Stimulated activated CD4-positive, alpha-beta T cell treated with anti-CD3 and anti-CD28 coated beads, Interleukin-1b, Interleukin-23, amount 100 ng/mL, for 1 hour (primary cell): ENCODE measurements at places on chromosomes 6 and 20.
A peak's percentile ranks its signal among the peaks of the same experiment; 100 is the strongest.

GRCh38 chr6:31035862-31036497 is 25.7 kb downstream of the MUC22 start:
- no peak for DNase-seq

DNA sequence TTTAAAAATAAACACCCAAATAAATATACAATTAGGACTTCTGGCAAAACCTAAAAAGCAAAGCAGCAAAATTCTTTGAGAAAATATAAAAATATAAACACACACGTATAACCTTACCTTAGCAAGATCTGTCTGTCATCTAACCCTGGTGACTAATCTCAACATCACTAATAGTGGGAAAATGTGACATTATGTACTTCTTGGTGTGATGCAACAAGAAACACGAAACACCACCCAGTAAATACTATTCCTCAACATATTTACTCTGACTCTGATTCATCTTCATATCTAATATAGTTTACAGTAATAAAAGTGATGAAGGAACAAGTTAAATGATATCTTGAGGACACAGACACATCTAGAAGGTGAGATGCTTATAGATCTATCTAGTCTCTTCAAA is 332.6 kb upstream of the MANEA start:
- no peak for DNase-seq

DNA sequence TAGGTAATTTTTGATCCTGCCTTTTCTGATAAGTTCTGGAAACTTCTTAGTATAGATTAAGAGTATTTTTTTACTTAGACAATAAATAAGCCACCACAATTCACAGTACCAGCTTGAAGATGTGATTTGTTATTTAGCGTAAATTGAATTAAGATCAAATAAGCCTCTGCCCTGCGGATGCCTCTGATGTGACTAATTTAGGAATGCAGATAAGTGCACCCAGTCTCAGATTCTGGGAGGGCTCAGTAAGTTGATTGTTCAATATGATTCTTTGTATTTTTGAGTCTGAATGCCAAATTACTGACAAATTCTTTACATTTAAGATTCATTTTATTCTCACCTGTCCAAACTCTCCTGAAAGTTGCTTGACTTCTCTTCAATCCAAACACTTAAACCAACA is 147.5 kb downstream of the THBS2 start:
- no peak for DNase-seq

DNA sequence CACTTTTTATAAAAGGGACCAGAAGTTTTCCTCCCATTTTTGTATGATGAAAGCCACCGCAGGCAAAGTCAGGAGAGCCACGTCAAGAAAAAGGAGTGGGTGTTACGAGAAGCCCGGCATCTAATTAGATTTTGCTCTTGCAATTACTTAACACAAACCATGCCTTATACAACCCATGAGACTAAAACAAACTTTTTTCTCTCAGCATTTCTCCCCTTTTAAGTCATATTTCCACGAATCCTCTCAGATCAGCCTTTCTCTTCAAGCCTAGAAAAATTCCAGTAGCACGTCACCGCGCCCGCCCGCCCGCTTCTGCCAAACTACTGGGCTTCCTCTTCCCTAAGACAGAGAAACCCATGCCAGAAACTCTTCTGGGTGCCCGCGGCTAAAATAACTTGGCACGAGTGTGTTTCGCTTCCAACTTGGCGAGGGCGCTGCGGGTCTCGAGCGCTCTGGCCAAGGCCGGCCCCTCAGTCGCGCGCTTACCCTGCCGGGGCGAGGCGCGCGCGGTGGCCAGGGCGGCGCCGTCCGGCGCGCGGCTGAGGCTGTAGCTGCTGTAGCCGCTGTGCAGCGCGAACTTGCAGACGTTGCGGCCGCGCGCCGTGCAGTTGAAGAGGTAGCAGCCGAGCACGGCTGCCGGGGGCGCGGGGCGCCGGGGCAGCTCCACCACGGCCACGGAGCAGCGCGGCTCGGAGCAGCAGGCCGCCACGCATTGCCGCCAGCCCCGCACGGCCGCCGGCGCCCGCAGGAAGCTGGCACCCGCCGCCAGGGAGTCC is 1.0 kb downstream of the LRP11 start:
- no peak for DNase-seq

DNA sequence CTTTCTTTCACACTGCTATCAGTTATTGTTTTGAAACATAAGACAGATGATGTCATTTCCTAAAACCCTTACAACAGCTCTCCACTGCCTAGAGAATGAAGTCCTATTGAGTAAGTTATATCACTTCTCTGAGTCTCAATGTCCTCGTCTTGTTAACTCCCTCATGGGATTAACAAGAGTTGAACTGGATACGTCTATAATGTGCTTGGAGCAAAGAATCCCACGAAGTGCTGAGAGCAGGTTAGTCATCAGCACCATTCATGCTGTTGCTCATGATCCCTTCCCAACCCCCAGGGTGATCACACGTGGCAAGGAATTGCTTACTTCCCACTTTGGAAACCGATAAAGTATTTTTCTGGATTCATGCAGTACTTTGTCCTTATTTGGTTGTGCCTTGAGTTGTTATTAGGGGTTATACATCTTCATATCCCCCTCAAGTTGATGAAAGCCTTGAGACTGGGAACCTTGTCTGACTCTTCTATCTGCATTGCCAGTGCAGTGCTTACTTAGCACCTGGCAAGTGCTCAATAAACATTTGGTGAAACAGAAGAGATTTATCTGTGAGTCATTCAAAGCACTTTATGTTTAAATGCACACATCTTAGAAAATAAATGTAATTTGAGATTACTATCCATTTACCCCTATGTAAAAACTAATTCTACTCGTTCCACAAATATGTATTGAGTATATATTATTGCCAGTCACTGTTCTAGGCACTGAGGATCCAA is 487.5 kb downstream of the EPM2A start:
- DNase-seq: no peak

DNA sequence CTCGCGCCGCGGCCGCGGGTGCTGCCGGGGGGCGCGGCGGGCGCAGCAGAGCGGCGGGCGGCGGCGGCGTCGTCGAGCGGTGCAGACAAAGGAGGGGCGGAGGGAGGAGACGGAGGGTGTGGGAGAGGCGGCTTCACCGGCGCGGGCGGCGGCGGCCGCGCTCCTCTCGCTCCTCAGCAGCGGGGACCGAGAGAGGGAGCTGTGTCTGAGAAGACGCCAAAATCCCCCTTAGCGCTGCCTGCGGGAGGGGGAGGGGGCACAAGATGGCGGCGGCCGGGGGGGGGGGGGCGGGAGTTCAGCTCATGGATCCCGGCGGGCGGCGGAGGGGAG is 296 bp downstream of the ADNP start:
- DNase-seq: no peak

DNA sequence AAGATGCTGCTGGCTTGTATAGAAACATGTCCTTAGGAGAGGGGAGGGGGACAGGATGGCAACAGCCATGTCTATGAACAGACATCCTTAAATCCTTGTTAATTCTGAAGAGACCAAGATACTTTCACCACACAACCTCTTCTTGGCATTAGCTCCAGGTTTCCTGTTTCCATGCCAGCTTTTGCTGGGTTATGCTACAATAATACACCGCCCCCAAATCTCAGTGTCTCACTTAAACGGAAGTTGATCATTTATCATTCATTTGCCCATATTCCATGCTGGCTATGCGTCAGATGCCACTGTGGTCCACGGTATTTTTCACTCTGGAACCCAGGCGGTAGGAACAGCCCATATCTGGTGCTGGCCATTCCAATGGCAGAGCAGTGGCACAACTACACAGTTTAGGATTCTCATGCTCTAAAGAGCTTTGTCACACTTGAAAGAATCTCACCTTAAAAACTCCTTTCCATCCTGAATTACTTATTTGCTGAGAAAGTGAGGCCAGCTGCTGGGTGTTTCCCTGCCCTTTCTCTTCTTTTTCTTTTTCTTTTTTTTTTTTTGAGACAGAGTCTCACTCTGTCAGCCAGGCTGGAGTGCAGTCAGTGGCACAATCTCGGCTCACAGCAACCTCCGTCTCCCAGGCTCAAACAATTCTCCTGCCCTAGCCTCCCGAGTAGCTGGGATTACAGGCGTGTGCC is 3.7 kb upstream of the RNASET2 start:
- DNase-seq: no peak

DNA sequence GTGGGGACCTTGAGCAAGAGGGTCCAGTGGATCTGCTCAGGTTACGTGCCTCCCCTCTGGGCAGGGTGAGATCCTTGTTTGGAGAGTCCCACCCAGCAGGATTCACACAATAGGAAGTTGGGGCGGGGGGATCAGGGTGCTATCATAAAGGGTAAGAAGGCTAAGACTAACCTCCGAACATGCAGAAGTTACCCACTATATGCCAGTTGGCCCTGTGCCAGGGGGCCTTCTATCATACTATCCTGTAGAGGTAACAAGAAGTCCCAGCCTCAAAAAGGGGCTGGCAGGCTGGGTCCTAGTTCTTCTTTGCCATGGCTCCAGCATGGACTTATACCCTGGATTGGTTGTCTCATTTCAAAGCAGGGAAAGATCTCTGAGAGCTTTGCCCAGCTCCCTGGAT is 94.1 kb downstream of the CDH26 start:
- DNase-seq: no peak

GRCh38 chr6:30626484-30627366 is at the start of gene ATAT1:
Gene ATAT1 (plus strand): TSS chr6:30626874.
- DNase-seq: peak; percentile 68

DNA sequence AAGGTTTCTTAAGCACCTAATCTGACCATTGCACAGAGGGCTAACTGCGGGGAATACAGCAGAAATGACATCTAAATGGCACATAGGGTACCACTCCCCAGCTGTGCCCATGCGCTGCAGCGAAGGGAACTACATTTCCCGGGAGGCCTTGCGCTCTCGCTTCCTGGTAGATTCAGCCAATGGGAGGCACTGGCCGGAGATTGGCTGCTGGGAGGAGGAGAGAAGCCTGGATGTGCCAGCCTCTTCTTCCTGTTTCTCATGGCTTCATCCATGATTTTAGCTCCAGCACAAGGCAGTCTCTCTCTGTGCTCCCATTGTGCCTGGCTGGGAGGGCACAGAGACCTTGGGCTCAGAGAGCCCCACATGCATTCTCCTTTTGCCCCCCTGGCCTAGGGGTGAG is 101.7 kb upstream of the FOXA2 start:
- no peak for DNase-seq

DNA sequence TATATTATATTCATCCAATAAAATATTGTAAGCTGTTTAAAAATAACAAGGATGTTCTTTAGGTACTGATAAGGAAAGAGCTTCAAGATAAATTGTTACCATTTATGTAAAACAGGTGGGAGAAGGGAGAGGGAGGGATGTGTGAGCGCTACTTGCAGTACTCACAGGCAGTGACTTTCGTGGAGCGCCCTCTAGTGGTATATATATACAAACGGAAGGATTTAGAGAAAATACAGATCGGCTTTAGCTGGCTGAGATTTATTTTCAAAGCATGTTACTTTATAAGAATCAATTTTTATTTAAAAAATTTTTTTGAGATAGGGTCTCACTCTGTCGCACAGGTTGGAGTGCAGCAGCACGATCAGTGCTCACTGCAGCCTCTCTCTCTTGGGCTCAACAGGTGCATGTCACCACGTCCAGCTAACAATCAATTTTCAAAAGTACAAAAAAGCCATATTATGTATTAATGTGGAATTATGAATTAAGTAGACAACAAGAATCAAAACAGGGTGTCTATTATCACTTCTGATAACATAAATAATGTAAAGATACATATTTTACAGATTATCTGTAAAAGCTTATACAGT is 3.3 kb upstream of the MOG start:
- DNase-seq: no peak

GRCh38 chr6:104601131-104601651 is 258.5 kb downstream of the HACE1 start:
- DNase-seq: no peak

DNA sequence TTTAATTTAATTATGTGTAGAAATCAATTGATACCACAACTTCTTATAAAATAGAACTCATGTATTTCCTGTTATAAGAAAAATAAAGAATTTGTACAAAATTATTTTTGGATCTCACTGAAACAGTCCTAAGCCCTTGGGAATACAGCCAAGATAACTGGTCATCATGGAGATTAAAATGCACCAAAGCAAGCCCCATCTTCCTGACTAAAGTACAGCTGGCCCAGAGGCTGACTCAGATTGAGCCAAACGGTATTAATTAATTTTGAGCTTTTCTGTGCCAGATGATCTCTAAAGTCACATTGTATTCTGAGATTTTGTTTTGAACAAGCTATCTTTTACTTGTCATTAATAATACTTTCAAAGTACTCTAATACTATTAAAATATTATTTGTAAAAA is 978.5 kb downstream of the TBC1D32 start:
- DNase-seq: no peak

DNA sequence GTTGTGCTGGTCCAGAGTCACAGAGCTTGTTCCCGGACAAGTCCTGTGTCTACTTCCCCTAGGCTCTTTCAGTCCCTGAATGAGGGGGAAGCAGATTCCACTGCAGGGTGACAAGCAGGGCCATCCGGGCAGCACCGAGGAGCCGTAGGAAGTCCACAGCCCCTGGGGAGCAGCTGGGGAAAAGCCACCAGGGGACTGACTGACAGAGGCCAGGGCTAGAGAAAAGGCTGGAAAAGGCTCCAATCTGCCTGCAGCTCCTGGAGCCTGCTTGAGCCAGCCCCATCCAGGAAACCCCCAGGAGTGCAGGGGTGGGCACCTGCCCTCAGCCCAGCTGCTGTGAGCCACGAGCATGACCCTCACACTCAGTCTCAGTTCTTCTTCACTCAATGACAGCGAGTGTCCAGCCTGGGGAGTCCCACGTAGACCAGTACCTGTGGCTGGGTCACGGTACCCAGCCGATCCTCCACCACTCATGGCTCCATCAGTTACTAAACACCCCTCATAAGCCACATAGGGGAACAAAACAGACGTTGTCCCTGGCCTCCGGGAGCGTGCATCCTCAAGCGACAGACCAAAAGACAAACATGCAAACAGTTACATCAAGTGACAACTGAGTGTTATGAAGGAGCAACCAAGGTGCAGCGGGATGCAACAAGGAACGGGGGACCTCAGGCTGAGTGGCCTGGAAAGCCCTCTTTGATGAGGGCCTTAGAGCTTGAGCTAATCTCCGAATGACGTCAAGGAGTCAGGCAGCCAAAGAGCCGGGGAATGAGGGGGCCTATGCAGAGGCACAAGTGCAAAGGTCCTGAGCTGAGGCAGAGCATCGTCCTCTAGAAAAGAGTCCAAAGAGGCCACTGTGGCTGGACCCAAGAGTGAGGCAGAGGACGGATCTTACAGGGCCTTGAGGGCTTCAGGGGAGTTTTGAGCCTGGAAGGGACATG is 24.8 kb upstream of the VSTM2L start:
- no peak for DNase-seq

GRCh38 chr6:71239694-71240093 is 48.9 kb upstream of the OGFRL1 start:
- no peak for DNase-seq

GRCh38 chr20:63517376-63518309 is 2.9 kb upstream of the PPDPF start:
- no peak for DNase-seq
